ENCODE measurements at places on chromosomes 3 and 15.

GRCh38 chr3:160027541-160028195, 39.0 kb downstream of the IL12A start:
- DNase-seq = peak; percentile 23

GRCh38 chr15:60070838-60071493, 66.9 kb downstream of the FOXB1 start:
- DNase-seq = no peak

- no peak for DNase-seq
Observed at GRCh38 chr3:55718074-55718473, 231.0 kb upstream of the WNT5A start.

DNA sequence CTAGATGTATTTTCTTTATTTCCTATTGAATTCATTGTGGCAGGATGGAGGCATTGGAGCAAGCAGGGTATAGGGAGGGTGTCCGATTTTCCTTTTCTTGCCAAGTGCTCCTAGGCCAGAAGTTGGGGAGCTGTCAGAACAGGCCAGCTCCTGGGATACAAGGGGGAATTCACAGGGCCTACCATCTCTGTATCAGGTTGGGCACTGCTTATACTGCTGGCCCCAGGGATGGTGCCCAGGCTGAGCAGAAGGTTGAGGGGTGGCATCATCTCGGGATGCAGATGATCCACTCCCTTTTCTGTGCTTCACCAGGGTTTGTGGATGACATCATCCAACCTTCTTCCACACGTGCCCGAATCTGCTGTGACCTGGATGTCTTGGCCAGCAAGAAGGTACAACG, 79.5 kb downstream of the PCCB start:
- no peak for DNase-seq

DNA sequence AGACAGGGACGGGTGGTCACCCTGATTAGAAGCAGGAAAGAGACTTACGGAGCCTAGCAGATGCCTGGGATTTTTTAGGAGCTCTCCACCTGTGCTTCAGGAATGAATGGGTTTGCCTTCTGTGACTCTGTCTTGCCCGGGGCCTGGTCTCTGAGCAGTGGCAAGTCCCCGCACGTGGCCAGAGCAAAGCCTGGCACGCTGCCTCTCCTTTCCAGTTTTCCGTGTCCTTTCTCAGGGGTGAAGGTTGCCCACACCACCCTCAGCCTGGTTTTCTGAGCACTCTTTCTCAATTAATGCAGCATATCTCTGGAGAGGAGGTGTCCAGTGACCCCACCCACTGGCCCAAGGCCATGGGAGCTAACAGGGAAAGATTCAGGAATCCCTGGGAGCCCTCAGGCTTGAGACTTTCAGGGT, 14.5 kb upstream of the CHST14 start:
- no peak for DNase-seq

- DNase-seq = no peak
Observed at GRCh38 chr3:5274091-5274490, 86.6 kb downstream of the EDEM1 start.

GRCh38 chr3:63908081-63908736, 4.0 kb downstream of the SCAANT1 start:
- no peak for DNase-seq

- no peak for DNase-seq
Observed at GRCh38 chr3:125147491-125147820, 65.1 kb downstream of the SLC12A8 start.

- DNase-seq = no peak
Observed at GRCh38 chr15:81869161-81869954, 176.5 kb downstream of the MEX3B start.

- DNase-seq = no peak
Observed at GRCh38 chr15:79442911-79443310, 10.8 kb downstream of the MINAR1 start.

DNA sequence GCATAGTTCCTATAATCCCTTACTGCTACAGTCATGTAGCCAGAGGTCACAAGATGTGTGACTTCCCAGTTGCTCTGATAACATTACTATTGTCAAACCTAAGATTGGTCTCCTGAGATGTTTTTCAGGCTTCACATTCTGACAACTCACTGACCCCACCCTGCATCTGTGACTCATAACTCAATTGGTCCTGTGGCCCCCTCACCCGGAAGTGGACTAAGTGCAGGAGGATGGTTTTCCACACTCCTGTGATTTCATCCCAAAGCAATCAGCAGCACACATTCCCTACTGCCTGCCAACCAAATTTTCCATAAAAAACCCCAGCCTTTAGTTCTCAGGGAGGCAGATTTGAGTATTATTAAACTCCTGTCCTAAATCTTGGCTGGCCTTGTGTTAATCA, 564.9 kb upstream of the ZNF385D start:
- no peak for DNase-seq

DNA sequence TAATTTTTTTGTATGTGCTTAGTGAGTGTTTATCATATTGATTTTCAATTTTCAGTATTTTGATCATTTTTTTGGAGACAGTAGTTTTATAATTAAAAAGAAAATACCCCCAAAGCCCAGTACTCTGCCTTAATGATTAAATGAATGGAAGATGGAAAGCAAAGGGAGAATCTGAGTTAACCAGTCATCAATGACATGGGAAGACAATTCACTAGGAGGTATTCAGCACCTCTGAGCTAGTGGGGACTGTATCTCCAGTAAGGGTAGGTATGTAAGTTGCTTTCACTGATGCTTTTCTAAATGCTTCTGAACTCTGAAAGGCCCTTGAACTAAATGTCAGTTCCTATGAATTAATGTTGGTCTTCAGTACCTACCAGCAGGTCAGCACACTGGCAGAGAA, 590.4 kb upstream of the DPPA4 start:
- no peak for DNase-seq

DNA sequence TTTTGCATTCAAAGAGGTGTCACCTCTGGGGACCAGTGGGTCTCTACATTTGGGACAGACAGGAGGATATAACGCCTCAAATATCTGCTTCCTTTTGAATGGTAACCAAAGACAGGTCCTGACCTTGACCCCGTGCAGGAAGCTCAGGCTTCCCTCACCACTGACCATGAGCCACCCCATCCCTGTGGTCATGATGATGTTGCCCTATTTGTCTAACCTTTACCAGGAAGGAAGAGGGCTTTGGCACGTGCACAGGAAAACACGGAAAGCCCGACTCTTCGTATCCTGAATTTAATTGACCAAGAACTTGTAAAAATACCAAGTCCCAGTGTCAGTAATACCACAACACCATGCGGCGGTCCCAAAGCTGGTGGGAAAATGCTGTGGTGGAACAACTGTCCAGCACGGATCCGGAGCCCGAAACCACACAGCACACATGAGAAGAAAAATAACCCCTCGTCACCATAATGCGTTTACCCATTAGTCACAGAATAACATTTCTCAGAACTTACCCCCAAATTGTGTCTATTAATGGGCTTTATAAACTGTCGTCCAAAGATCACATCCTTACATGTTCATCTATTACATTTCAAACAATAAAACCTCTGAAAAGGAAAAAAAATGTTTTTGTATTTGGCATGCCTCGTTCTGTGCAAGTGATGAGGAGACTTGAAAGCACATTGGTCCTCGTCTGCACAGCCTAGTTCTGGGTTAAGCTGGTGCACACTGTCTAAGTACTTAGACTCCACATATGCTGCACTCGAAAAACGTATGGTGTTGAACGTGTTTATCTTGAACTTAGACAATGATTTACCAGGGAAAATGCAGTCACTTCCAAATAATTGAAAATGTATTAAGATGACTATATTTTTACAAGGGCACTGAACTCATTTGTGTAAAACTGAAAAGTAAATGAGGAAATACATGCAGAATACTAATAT, 118.9 kb upstream of the IGF1R start:
- no peak for DNase-seq

DNA sequence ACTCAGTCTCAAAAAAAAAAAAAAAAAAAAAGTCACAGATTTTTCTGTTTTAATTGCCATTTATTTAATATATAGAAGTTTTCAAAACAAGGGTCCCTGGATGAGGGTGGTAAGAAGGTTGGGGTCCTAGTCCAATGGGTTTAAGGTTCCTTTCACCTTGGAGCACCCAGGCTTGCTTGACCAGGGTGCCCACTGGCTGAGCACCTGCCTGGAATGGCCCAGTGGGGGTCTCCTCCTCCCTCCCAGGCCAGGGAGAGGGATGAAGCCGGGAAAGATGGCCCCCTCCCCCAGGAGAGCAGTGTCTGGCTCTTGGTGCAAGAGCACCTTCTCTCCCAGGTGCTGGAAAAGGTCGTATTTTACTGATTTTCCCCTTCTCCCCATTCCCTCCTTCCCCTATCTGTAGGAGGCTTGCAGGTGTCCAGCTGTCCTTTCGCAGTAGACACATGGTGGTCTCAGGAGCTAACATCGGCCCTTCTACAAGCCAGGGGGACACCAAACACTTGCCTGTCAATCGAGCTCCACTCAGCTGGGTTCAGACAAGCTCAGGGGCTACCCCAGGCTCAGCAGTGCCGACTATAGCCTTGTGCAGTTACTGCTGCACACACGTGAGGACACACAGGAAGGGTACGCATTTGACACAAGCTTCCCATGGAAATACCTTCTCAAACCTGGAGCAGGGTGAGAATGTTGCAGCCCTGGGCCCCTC, 112.3 kb upstream of the KLF13 start:
- no peak for DNase-seq

GRCh38 chr15:70356062-70356860, 258.5 kb upstream of the TLE3 start:
- no peak for DNase-seq

DNA sequence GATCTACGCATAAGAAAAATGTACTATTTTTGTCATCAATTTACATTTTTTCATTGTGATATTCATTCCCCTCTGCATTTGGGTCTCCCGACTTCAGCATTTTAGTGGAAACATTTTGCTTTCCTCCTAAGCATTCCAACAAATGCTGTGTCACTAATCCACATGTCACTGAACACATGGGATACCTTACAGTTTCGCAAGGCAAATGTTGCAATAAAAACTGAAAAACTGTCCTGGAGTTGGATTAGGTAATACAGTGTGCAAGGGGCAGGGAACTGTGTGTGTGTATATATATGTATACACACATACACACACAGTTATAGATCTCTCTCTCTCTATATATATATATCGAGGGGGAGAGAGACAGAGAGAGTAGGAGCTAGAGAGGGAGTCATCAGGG, 632.2 kb downstream of the MAGI1 start:
- no peak for DNase-seq

- no peak for DNase-seq
Observed at GRCh38 chr15:60093273-60094067, 89.4 kb downstream of the FOXB1 start.

DNA sequence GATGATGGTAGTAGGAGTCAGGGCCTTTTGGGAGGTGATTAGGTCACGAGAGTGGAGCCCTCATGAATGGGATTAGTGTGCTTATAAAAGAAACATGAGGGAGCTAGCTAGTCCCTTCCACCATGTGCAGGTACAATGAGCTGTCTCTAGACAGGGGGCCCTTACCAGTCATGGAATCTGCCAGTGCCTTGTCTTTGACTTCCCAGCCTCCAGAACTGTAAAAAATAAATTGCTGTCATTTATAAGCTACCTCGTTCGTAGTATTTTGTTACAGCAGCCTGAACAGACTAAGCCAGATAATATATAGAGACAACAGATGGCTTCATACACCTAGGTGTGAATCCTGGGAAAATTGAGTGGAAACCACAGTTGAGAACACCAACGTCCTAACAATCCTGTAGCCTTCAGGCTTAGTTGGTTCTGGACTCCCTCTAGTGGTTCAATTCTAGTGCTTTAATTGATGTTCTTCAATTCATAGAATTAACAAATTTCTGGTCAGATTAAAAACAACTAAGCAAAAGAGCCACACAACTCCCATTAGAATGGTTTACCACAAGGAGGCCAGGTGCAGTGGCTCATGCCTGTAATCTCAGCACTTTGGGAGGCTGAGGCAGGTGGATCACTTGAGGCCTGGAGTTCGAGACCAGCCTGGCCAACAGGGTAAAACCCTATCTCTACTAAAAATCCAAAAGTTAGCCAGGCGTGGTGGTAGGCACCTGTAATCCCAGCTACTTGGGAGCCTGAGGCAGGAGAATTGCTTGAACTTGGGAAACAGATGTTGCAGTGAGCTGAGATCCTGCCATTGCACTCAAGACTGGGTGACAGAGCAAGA, 21.3 kb upstream of the GATM start:
- no peak for DNase-seq

GRCh38 chr3:191378142-191378812, 48.0 kb upstream of the UTS2B start:
- DNase-seq = no peak

- no peak for DNase-seq
Observed at GRCh38 chr3:125211523-125212090, 941 bp downstream of the SLC12A8 start.

- DNase-seq = no peak
Observed at GRCh38 chr3:190444576-190445145, 5.0 kb downstream of the TMEM207 start.

DNA sequence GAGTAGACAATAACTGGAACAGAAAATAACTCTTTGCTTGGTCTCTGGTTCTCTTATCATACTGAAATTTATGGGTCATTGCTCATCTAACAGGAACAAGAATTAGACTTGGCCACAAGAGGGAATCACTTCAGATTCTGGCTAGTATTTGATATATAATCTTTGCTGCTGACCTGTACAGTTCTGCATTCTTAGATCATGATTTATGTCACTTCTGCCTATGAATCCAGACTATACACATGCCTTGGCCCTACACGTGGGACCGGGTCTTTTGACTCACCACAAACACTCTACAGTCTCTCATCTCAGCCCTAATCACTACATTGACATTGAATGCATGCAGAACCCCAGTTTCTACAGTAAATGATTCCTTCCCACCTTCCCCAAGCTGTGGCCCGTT, 162.5 kb upstream of the SOX2 start:
- no peak for DNase-seq

DNA sequence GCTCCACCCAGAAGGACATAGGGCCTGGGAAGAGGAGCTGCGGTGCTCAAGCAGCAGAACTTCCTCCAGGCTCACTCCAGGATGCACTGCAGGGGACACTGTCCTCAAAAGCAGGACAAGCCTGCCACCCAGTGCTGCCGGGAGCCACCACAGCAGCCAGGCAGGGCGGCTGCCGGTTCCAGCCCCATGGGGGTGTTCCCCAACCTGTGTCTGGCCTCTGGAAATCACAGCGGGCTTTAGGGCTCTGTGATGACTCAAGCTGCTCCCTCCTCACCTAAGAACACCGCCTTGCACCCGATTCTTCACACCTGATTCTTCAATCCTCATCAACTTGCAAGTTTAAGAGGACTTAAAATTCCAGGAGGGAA, 71.9 kb upstream of the SLC6A11 start:
- peak; percentile 54 for DNase-seq

DNA sequence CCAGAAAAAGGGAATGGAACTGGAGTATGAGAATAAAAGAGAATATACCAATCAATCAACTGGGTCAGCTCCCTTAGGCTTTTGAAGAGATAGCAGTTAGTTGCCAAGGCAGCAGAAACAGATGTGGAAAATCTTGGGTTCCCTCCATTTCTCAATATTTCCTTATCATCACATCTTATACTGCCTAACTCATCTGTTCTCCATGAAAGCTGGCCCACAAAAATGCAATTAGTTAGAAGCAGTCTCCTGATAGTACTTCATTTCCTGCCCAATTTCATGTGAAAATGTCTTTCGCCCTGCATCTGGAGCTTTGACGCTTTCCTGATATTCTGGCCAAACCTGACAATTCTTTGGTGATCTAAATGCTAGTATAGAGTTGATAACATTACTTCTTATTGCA, 30.1 kb upstream of the SPTSSB start:
- DNase-seq = no peak

All from activated CD4-positive, alpha-beta T cell treated with anti-CD3 and anti-CD28 coated beads for 48 hours (primary cell).